ENCODE measurements at places on chromosomes 4 and X. TPM values are rescaled to one million over a fixed set of nuclear protein-coding genes. Genes with fewer than 3 reads are reported as not detected.

DNA sequence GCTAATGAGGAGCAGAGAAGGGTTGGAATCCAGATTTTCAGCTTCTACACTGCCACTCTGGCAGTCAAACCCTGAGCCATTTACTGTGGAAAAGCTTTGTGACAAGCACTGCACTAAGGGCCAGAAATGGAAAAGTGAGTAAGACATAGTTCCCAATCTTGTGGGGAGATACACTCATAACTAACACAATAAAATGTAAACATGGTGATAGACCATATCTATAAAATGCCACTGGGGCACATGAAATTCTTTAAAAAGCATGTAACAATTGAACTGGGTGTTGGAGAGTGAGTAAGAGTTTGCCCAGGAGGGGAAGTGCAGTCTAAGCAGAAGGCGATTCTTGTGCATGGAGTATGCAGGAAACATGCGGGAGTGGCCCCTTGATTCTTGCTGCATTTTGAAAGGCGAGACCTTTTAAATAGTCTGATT lies 32.0 kb upstream of the ANXA5 start:
- DNase-seq = no peak

- DNase-seq = no peak
Measured at GRCh38 chr4:187478292-187479140, 517.1 kb upstream of the ZFP42 start.

GRCh38 chrX:140317462-140317861 lies 187.4 kb downstream of the SOX3 start:
- no peak for DNase-seq

Gene HPSE
- total RNA-seq = 0.32 TPM
